Breast epithelium (tissue), 4 donors: ENCODE measurements at places on chromosomes 3 and 15. TPM values are rescaled to one million over a fixed set of nuclear protein-coding genes. Genes with fewer than 3 reads are reported as not detected.

DNA sequence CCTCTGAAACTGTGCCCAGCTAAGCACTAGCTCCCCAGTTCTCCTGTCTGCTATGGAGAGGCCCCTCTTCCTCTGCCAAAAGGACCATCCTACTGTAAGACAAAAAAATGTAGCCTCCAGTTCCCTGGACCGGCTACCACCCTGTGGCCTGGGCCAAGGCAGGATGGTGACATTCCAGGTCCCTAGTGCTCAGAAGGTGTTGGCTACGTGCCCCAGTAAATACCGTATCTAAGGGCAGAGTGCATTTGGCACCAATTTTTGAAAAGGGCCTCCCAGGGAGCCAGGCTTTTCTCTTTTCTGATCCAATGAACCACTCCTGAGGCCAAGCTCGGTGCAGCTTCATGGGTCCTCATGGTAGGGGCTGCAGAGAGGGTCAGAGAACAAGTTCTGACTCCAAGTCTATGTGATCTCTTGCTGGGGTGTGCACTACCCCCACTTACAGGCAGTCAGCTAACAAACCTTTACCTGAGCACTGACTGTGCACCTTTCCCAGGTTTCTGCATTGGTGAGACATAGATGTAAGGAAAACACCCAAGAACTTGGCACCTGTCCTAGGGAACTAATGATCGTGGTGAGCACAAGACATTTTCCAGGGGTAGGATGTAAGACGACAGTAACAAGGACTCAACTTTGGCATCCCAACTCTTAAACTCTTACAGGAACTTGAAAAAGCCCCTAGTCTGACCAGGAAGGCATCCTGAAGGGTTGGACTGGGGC is 32.6 kb downstream of the TLE3 start:
- no peak for DNase-seq

GRCh38 chr3:123089611-123090331 is 22.9 kb downstream of the PDIA5 start:
- no peak for DNase-seq

DNA sequence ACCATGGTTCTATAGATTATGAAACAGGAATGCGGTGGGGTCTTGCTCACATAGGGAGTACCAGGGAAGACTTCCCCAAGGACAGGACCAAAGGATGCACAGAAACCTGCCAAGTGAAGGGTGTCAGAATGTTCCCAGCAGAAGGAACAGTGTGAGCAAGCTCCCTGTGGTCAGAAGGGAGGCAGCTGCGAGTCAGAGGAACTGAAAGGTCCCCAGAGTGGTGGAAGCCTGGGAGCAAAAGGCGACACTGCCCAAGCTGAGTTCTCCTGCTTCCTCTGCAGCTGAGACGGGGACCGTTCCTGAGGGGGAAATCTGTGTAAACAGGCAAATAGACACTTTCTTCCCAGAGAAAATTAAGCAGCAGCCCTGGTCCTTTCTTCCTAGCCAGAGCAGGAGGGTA is 14.2 kb upstream of the SLC6A6 start:
- no peak for DNase-seq

PRR20G gene
- not detected for total RNA-seq

ACVR2B gene
- total RNA-seq: 10.7 TPM

- no peak for DNase-seq
Measured at GRCh38 chr3:38404286-38404685, 49.4 kb upstream of the ACVR2B start.

DNA sequence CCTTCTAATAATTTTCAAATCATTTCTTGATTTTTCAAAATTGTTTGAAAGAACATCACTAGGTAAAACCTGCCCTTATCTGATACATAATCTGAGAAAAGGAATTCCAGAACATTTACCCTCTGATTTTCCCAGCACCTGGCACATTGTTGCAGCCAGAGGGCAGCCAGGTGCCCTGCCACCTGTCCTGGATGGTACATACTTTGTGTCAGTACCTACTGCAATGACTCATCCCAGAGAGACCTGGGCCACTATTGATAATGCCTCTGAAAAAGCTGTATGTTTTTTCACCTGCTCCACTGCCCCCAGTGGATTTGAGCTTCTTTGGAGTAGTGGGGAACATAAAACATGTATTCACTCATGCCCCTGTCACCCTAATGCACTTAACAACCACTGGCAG is 648.9 kb upstream of the GBE1 start:
- DNase-seq: no peak

DNA sequence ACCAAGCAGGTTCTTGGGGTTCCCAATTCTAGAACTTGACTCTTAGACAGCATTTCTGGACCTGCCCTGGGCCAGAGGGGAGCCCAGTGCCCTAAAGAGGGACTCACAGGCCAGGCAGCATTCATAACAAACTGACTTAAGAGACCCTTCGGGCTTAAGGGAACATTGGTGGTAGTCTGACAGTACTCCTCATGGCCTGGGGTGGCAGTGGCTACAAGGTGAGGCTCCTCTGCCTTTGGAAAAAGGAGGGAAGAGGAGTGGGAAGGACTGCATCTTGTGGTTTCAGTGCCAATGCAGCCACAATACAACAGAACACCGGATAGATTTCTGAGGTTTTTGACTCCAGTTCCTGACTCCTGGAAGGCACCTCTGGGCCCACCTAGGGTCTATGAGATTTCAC is 172.2 kb upstream of the STRIT1 start:
- no peak for DNase-seq

TMIE gene
- not detected for total RNA-seq

GRCh38 chr3:31092748-31093589 is 198.5 kb upstream of the GADL1 start:
- DNase-seq: no peak

- DNase-seq: no peak
Measured at GRCh38 chr15:91871837-91872236, 18.3 kb downstream of the SLCO3A1 start.

GRCh38 chr15:50135031-50135551 is 16.1 kb upstream of the ATP8B4 start:
- no peak for DNase-seq

DNA sequence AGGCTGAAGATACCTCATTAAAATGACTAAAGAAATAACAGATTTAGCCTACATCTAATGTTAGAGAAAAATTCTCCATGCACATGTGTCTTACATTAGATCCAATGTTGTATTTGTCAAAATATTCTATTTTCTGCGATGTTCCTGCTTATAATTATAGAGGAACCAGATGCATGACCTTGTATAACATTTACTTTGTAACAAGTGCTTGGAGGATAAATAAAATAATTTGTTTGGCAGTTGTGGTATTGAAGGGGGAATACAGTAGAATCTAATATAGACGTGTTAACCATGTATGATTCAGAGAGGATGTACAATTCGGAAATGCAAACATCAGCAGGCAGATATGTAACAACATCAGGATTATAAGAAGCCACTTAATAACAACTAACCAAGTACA is 922.2 kb downstream of the TUSC7 start:
- no peak for DNase-seq

GRCh38 chr3:64278625-64279024 is 53.4 kb upstream of the PRICKLE2 start:
- DNase-seq: no peak

GOLGA6L7 gene
- total RNA-seq: not detected

GRCh38 chr3:186166491-186167288 is 57.8 kb upstream of the ETV5 start:
- no peak for DNase-seq

DNA sequence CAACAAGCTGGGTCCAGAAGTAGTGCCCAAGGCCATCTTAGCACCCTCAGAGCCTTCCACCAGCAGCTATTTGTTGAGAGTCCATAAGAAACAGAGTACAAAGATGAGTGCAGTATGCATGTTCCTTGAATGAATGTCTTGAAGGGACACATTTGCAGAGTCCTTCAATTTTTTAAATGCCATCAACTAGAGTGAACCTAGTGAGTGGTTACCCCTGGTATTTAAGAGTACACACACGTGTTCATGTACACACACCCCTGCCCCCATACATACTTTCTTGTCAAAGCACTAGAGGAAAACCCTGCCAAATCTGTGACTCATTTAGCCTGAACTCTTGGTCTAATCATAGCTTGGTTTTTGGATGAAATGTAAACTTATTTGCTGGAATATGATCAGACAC is 84.5 kb upstream of the GALNT15 start:
- DNase-seq: no peak

P2RY14 gene
- 8.5 TPM for total RNA-seq

CLRN1 gene
- total RNA-seq: not detected

SAMD7 gene
- total RNA-seq: under 0.01 TPM

RASGRP1 gene
- total RNA-seq: 0.96 TPM
